ENCODE measurements at places on chromosomes 5 and 9.

GRCh38 chr5:180034564-180034963 lies 37.0 kb downstream of the RNF130 start:
- DNase-seq = no peak

- no peak for DNase-seq
Observed at GRCh38 chr5:14944996-14945395, 73.4 kb upstream of the ANKH start.

- DNase-seq = no peak
Observed at GRCh38 chr5:169904059-169904458, 76.2 kb downstream of the INSYN2B start.

GRCh38 chr5:134445856-134446818 lies 34.5 kb upstream of the CDKN2AIPNL start:
- no peak for DNase-seq

GRCh38 chr9:135950135-135950682 lies 11.0 kb downstream of the UBAC1 start:
- no peak for DNase-seq
